ENCODE measurements at places on chromosomes 13 and 19. TPM values are rescaled to one million over a fixed set of nuclear protein-coding genes. Genes with fewer than 3 reads are reported as not detected.
A peak's percentile ranks its signal among the peaks of the same experiment; 100 is the strongest.

PTGIR gene
- total RNA-seq: 1.4 TPM

KANK3 gene
- total RNA-seq: 0.40 TPM

- no peaks in the 10 kb centered on the region for H3K36me3 ChIP-seq
- peaks cover 20% of the 10 kb centered on the region for H3K4me1 ChIP-seq
- no peak overlapping the region for H3K4me3 ChIP-seq
- no peak for DNase-seq
- no peaks in the 10 kb centered on the region for H3K27me3 ChIP-seq
- no peak overlapping the region for H3K27ac ChIP-seq
These were observed 52.3 kb downstream of the CRTC1 start for GRCh38 chr19:18735752-18736151.

DNA sequence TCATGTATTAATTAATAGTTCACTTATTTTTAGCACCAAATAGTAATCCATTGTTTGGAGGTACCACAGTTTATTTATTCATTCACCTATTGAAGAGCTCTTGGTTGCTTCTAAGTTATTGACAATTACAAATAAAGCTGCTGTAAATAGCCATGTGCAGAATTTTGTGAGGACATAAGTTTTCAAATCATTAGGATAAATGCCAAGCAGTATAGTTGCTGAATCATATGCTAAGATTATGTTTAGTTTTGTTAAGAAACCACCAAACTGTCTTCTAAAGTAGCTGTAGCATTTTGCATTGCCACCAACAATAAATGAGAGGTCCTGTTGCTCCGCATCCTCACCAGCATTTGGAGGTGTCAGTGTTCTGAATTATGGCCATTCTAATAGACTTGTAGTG is 2126.8 kb downstream of the PCDH9 start:
- H3K36me3 ChIP-seq: no peaks in the 10 kb centered on the region
- H3K4me1 ChIP-seq: no peaks in the 10 kb centered on the region
- no peak overlapping the region for H3K27ac ChIP-seq
- no peak overlapping the region for H3K4me3 ChIP-seq

DNA sequence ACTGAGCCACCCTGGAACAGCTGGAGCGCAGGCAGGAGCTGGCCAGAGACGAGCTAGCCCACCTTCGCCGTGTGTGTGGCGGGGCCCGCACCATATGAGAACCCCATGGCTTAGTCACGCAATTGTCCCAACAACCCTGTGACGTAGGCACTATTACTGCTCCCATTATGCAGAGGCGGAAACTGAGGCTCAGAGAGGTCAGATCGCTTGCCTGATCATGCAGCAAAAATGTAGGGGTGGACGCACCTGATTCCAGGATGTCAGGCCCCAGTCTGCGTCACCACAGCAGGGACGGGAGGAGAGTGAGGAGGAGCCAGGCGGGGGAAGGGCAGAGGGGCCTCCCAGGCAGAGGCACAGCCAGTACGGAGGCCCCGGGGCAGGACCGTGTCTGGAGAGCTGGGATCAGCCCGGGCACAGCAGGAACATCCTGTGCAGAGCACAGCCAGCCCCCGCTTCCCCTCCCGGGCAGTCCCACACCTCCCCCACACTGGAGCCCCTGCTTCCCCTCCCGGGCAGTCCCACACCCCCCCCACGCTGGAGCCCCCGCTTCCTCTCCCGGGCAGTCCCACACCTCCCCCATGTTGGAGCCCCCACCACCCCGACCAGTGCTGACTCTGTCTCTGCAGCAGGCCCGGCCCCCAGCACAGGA is 16.7 kb downstream of the PIP5K1C start:
- peaks cover 25% of the 10 kb centered on the region for H3K4me1 ChIP-seq
- peak; percentile 70 for DNase-seq
- H3K36me3 ChIP-seq: peaks cover 21% of the 10 kb centered on the region
- no peaks in the 10 kb centered on the region for H3K27me3 ChIP-seq
- peak overlapping the region; percentile 57 for H3K27ac ChIP-seq
- no peak overlapping the region for H3K4me3 ChIP-seq

DNA sequence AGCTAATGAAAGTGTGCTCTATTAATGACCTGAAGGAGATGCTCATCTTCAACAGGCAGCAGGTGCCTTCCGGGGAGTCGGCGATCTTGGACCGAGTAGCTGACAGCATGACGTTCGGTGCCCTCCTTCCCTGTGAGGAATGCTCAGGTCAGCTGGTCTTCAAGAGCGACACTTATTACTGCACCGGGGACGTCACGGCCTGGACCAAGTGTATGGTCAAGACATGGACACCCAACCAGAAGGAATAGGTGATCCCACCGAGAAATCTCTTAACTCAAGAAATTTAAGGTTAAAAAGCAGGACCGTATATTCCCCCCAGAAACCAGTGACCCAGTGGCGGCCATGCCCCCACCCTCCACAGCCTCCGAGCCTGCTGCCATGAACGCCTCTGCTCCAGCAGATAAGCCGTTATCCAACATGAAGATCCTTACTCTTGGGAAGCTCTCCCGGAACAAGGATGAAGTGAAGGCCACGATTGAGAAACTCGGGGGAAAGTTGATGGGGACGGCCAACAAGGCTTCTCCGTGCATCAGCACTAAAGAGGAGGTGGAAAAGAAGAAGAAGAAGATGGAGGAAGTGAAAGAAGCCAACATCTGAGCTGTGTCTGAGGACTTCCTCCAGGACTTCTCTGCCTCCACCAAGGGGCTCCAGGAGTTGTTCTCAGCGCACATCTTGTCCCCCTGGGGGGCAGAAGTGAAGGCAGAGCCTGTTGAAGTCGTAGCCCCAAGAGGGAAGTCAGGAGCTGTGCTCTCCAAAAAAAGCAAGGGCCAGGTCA is 22.8 kb upstream of the ANKRD10 start:
- DNase-seq: no peak
- no peak overlapping the region for H3K27ac ChIP-seq
- H3K4me1 ChIP-seq: no peaks in the 10 kb centered on the region
- H3K36me3 ChIP-seq: no peaks in the 10 kb centered on the region
- H3K27me3 ChIP-seq: no peaks in the 10 kb centered on the region

DNA sequence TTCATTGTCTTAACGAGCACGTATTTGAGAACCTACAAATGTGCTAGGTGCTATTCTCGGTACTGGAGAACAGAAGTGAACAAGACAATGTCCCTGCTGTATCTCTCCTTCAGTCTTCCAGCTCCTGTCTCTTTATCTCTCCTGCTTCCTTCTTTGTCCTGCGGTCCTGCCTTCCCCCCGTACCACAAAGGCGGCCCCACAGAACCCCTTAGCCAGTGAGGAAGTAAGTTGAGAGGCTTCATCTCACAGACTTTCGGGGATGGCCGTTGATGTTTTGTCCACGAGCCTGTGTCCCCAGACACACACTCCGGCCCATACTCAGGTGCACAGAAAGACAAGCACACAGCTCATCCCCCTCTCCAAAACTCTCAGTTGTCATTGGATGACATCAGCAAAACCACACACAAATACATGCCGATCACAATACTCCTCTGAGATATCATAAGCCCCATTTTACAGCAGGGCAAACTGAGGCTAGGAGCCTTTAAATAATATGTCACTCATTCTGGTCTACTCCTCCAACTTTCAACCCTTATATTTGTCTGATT is 507 bp upstream of the SWSAP1 start:
- peaks cover 22% of the 10 kb centered on the region for H3K4me1 ChIP-seq
- H3K27ac ChIP-seq: peak overlapping the region; percentile 84
- H3K36me3 ChIP-seq: peaks cover 19% of the 10 kb centered on the region
- no peak for DNase-seq
- peak overlapping the region; percentile 59 for H3K4me3 ChIP-seq

DNA sequence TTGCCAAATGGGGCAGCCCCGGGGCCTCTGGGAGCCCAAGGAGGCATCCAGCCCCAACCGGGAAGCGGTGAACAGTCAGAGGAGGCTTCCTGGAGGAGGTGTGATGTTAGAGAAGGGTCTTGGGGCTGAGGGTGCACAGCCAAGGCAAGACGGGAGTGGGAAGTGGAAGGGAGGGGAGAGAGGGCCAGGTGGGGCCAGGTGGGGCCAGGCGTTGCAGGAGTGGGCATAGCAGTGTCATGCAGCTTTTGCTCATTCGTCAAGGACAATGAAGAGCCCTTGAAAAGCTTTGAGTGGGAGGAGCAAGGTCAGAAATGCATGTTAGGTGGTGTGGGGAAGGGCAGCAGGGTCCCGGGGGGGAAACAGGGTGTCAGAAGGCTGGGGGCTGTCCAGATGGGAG is 1.8 kb downstream of the FBN3 start:
- H3K27ac ChIP-seq: no peak overlapping the region
- H3K36me3 ChIP-seq: no peaks in the 10 kb centered on the region
- H3K27me3 ChIP-seq: peaks cover 37% of the 10 kb centered on the region
- no peak overlapping the region for H3K4me3 ChIP-seq

- peak; percentile 55 for DNase-seq
- H3K27me3 ChIP-seq: no peaks in the 10 kb centered on the region
- H3K36me3 ChIP-seq: peaks cover 6% of the 10 kb centered on the region
- no peaks in the 10 kb centered on the region for H3K4me1 ChIP-seq
- no peak overlapping the region for H3K27ac ChIP-seq
- no peak overlapping the region for H3K4me3 ChIP-seq
These were observed 124.2 kb downstream of the TBC1D4 start for GRCh38 chr13:75357576-75358289.

DNA sequence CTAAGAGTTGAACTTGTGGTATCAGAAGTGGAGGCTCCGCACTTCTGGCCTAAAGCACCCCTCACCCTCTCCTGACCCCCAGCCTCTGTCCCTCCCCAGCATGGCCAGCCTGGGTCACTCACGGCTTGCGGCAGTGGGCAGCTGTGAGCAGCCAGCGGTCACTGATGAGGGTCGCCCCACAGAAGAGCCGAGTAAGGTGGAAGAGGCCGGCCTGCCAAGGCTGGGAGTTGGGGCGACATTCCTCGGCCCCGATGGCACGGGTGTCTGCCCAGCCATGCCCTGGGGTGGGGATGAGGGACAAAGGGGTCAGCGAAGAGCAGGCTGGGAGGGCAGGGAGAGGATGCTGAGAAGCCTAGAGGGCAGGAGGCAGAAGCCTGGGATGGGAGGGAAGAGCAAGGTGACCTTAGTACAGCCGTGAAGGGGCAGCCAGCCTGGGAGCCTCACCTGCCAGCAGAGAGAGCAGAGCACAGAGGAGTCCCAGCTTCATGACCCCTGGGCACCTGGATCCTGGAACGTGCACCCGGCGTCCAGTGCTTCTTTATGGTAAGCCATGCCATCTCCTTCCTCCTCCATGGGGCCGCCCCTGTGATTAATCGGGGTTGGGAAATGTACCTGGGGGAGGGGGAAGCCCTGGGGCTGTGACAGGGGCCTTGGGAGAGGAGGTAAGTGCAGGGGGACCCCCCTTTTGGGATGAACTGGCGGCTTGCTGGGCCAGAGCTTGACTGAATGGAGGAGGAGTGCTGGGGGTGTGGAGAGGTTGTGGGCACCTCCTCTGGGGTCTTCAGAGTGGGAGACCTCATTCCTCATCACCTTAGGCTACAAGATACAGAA is 7.9 kb upstream of the KLK8 start:
- H3K4me3 ChIP-seq: no peak overlapping the region
- DNase-seq: no peak
- H3K4me1 ChIP-seq: no peaks in the 10 kb centered on the region
- no peaks in the 10 kb centered on the region for H3K36me3 ChIP-seq
- H3K27ac ChIP-seq: no peak overlapping the region
- H3K27me3 ChIP-seq: peaks cover 8% of the 10 kb centered on the region

- no peaks in the 10 kb centered on the region for H3K27me3 ChIP-seq
- peak; percentile 54 for DNase-seq
- peaks cover 82% of the 10 kb centered on the region for H3K4me1 ChIP-seq
These were observed 4.5 kb downstream of the KCNN4 start for GRCh38 chr19:43776286-43776685.

GRCh38 chr13:65725006-65725405 is 1505.1 kb downstream of the PCDH9 start:
- no peaks in the 10 kb centered on the region for H3K4me1 ChIP-seq
- no peaks in the 10 kb centered on the region for H3K36me3 ChIP-seq
- DNase-seq: no peak
- no peak overlapping the region for H3K27ac ChIP-seq

DNA sequence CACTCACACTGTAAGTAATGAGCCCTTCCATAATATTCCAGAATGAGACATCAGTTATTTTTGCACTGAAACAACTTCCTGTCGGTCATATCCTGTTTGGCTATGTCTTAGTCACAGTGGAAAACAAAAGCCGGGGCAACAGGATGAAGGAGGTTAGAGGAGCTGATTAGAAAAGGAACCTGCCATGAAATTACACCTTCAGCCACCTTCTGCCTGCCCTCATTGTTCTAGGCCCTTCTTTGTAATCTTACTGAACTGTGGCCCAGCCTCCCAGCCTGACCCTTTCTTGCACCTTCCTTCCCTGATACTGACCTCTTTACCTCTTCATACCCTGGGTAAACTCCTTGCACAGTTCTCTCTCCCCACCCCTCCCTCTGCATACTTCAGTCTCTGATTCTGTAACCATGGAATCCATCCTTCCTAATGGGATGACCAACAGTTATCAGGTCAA is 67.3 kb downstream of the DOCK9 start:
- peak overlapping the region; percentile 19 for H3K27ac ChIP-seq
- H3K4me1 ChIP-seq: no peaks in the 10 kb centered on the region
- peaks cover 8% of the 10 kb centered on the region for H3K36me3 ChIP-seq
- no peak overlapping the region for H3K4me3 ChIP-seq
- peak; percentile 15 for DNase-seq
- no peaks in the 10 kb centered on the region for H3K27me3 ChIP-seq

- no peaks in the 10 kb centered on the region for H3K4me1 ChIP-seq
- H3K27ac ChIP-seq: no peak overlapping the region
- no peak overlapping the region for H3K4me3 ChIP-seq
- H3K27me3 ChIP-seq: no peaks in the 10 kb centered on the region
These were observed 1262.4 kb upstream of the PCDH20 start for GRCh38 chr13:62678039-62678438.

GRCh38 chr13:68609661-68610060 is 1379.5 kb upstream of the PCDH9 start:
- H3K4me1 ChIP-seq: no peaks in the 10 kb centered on the region
- no peak overlapping the region for H3K27ac ChIP-seq
- H3K27me3 ChIP-seq: no peaks in the 10 kb centered on the region
- DNase-seq: no peak

- no peaks in the 10 kb centered on the region for H3K27me3 ChIP-seq
- no peak overlapping the region for H3K27ac ChIP-seq
- H3K36me3 ChIP-seq: peaks cover 40% of the 10 kb centered on the region
- no peak for DNase-seq
- no peak overlapping the region for H3K4me3 ChIP-seq
These were observed 129.2 kb downstream of the PAN3 start for GRCh38 chr13:28267497-28267896.

- no peak overlapping the region for H3K27ac ChIP-seq
- H3K27me3 ChIP-seq: no peaks in the 10 kb centered on the region
- no peaks in the 10 kb centered on the region for H3K36me3 ChIP-seq
- no peak overlapping the region for H3K4me3 ChIP-seq
- no peaks in the 10 kb centered on the region for H3K4me1 ChIP-seq
- no peak for DNase-seq
These were observed 2747.8 kb downstream of the PCDH9 start for GRCh38 chr13:64482373-64482772.

- H3K36me3 ChIP-seq: no peaks in the 10 kb centered on the region
- DNase-seq: peak; percentile 21
- H3K27me3 ChIP-seq: no peaks in the 10 kb centered on the region
These were observed 43.3 kb downstream of the FLT1 start for GRCh38 chr13:28451482-28452217.

DNA sequence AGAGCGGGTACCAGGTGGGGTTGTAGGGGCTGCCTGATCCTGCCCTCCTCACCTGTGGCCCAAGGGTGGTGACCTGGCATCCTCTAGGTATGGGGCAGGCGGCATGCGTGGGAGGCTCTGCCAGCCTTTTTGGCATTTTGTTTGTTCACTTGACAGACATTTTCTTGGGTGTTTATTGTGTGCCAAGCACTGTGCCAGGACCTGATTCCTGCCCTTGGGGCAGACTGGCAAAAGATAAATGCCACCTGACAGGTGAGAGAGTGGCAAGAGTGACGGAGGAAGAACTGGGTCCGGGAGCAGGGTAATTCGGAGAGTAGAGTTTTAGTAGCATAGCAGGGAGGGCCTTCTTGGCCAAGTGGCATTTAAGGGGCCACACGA is 6.0 kb downstream of the RAB11B start:
- peaks cover 64% of the 10 kb centered on the region for H3K4me1 ChIP-seq
- peaks cover 11% of the 10 kb centered on the region for H3K36me3 ChIP-seq
- H3K4me3 ChIP-seq: no peak overlapping the region
- H3K27me3 ChIP-seq: no peaks in the 10 kb centered on the region
- no peak overlapping the region for H3K27ac ChIP-seq
